NCI-H1105 (cell line): ENCODE measurements at places on chromosomes 2 and 18.

DNA sequence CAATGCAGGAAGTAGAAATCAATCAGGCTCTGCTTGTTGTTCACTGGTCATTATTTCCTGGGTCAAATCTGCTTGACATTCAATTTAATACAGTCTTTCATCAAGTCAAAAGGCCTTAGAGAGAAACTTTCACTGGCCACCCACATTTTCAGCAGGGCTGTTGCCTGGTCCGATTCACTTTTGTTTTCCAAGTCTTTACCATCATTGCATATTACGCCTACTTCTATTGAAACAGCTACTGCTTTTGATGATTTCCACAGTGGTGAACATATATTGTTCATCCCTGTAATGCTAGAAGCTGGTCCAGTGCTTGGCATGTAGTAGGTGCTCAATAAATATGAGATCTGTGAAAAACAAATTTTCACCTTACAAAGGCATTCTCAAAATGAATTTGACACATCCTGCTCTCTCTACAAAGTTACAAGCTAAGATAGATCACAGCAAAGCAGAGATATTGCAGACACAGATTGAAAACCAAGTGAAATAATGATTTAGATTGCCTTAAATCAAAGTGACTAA lies 600.1 kb downstream of the ARHGAP15 start:
- no peak for DNase-seq

DNA sequence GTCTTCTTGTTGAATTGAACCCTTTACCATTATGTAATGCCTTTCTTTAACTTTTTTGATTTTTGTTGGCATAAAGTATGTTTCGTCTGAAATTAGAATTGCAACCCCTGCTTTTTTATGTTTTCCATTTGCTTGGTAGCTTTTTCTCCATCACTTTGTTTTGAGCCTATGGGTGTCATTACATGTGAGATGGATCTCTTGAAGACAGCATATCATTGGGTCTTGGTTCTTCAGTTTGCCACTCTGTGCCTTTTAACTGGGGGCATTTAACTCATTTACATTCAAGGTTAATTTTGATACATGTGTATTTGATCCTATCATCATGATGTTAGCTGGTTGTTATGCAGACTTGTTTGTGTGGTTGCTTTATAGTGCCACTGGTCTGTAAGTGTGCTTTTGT lies 489.4 kb upstream of the TNP1 start:
- no peak for DNase-seq

DNA sequence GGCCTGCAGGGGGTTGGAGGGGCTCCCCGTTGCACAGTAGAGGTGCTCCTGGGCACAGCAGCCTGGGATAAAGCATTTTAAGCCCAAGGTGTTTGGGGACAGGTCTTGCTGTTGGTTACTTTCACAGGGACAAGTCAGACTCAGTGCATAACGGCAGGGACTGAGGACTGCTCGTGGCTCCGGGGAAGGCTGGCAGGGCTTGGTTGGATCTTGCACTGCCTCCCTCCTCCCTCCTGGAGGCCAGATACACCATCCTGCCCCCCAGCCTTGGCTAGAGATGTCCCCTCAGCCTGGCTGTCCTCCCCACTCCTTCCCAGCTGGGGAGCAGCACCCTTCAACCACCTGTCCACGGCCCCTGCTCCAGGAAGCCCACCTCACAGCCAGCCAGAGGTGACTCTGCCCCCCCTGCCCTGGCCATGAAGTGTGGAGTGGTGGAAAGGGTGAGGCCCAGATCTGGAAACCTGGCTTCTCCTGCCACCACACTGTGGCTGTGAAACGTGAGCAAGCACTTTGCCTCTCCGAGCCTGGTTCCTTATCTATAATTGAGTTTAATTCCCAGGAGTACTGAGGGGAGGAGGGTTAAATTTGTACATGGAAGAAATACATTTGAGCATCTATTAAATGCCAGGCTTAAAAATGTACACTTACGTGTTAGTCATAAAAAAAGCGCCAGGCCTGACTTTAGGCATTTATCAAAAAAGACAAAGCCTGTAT lies 67.1 kb upstream of the TAF1B start:
- DNase-seq, result no peak

DNA sequence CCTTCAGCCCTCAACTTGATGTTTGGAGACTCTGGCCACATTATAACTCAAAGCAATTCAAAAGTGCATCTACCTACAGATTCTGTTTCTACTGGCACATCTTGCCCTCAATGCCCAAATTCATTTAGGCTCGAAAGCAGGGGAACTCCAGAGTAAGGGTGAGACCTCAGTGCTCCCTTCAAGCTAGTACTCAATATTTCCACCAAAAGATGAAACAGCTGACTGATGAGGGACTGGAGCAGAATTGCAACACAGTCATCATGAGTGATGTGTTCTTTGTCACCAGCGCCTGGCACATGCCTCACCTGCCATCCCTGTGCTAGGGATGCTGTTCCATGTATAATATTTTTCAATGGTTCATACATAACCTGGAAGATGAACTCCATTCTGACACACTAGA lies 247.3 kb downstream of the DSEL start:
- no peak for DNase-seq

GRCh38 chr2:108073415-108074072 lies 87.2 kb downstream of the SLC5A7 start:
- no peak for DNase-seq

DNA sequence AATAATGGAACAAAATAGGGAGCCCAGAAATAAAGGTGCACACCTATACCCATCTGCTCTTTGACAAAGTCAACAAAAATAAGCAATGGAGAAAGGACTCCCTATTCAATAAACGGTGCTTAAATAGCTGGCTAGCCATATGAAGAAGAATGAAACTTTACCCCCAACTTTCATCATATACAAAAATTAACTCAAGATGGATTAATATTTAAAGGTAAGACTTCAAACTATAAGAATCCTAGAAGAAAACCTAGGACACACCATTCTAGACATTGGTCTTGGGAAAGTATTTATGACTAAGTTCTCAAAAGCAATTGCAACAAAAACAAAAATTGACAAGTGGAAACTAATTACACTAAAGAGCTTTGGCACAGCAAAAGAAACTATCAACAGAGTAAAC lies 139.1 kb downstream of the DNAH7 start:
- no peak for DNase-seq

DNA sequence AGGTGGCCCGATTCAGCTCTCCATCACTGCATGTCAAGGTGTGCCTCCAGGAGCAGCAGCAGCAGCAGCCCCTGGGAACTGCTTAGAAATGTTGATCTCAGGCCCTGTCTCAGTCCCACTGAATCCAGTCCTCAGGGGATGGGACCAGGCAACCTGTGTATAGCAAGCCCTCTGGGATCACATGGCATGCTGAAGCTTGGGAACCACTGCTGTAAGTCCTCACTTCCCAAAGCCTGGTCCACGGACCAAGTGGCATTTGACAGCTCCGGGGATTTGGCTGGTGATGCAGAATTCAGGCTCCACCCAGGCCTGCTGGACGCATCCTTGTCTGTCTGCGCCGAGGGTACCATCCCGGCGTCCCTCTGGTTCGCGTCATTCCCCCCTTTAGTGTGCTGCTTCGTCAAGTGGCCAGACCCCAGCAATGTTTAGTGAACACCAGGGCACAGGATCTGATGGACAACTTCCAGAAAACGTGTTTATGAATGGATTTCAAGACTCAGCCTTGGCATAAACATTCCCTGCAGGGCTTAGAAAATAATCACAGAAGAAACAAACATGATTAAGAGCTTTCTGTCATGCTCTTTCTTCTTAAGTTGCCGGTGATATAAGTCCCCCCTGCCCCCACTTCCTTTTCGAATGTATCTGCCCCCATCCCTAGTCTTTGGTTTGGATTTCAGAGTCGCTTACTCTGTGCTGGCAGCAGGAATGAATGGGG lies 234.0 kb downstream of the GBX2 start:
- no peak for DNase-seq

GRCh38 chr2:102743259-102743658 lies 18.6 kb upstream of the TMEM182 start:
- DNase-seq, result no peak

- DNase-seq, result peak; percentile 13
These were observed 78.9 kb downstream of the ZBTB7C start for GRCh38 chr18:48330016-48330991.

- DNase-seq, result peak; percentile 40
These were observed 9.6 kb downstream of the SERPINB8 start for GRCh38 chr18:63979409-63979920.

DNA sequence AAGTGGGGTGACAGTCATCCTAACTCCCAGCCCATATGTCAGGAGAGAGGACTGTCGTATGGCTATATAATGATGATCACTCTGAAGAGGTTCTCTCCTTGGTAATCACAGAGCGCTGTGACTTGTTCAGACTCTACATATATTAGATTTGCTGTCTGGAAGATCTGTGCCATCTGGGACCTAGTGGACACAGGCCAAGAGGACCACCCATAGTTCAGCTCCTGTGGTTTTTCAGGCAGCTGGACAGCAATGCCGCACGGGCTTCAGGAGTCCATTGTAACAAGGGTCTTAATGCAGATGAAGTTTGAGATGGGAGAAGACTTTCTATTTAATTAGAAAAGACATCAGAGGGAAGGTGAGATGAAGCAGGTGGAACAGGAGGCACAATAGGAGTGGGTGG lies 40.1 kb upstream of the EPHA4 start:
- DNase-seq, result no peak

GRCh38 chr2:148680462-148680861 lies 35.9 kb downstream of the EPC2 start:
- DNase-seq, result no peak

DNA sequence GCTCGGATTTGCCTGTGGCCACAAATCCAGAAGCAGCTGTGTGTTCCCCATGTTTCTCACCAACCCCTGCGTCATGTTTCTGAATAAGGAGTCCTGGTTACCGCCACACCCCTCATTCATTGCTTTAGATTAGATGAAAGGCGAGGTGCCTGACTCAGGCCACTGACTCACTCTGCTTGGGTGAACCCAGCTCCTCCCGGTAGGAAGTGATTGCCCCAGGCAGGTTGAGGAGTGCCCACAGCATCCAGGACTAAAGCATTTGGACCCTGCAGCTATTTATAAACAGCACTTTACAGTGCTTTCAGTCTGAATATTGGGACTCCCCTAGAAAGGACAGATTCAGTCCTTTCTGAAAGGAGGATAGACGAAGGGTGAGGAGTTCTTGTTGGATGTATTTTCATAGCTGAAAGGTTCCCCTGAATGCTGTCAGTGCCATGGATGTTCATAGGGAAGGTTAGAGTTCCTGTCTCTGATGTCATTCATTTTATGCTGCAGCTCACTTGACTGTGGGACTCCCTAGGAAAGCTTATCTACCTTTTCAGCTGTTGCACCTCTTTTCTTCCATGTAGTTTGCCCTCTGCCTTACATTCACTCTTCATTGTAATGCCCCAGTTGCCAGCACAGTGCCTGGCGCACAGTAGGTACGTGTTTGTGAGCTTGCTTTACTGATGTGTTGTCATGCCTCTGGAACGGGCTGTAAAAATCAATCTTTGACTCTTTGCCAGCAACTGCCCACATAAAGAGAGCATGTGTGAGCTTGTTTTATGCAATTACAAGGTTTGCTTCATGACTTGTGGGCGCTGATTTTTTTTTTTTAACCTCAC lies 14.9 kb downstream of the ITGA6 start:
- DNase-seq, result peak; percentile 18

DNA sequence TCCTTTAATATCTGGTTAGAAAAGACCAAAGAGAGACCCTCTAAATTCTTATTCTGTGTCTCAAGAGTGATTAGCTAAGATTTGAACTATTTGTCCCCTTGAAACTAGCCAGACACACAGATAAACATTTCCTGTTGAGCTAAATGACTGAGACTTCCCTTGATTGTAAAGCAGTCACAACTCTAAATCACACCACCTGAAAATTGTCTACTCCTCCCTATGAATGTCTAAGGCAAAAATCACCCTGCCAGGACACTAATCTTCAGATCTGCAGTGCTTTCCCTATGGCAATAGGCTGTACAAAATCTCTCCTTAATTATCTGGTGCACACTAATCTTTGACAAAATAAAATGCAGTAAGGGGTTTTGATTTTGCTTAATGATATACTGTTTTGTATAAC lies 200.5 kb upstream of the GULP1 start:
- no peak for DNase-seq

DNA sequence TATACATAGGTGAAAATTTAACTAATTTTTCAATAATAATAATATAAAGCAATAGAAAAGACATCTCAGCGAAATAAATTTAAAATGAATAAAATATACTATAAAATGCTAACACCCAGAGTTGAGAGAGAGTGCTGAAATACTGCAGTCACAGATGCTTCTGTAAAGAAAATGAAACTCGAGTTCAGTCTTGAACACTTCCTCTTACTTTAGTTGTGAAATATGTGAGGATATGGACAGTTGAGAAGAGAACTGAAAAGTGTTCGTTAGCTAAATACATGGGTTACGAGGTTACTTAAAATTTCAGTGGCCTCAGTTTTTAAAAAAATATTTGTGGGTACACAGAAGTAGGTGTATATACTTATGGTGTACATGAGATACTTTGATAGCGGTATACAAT lies 106.8 kb downstream of the DNAH7 start:
- DNase-seq, result no peak

DNA sequence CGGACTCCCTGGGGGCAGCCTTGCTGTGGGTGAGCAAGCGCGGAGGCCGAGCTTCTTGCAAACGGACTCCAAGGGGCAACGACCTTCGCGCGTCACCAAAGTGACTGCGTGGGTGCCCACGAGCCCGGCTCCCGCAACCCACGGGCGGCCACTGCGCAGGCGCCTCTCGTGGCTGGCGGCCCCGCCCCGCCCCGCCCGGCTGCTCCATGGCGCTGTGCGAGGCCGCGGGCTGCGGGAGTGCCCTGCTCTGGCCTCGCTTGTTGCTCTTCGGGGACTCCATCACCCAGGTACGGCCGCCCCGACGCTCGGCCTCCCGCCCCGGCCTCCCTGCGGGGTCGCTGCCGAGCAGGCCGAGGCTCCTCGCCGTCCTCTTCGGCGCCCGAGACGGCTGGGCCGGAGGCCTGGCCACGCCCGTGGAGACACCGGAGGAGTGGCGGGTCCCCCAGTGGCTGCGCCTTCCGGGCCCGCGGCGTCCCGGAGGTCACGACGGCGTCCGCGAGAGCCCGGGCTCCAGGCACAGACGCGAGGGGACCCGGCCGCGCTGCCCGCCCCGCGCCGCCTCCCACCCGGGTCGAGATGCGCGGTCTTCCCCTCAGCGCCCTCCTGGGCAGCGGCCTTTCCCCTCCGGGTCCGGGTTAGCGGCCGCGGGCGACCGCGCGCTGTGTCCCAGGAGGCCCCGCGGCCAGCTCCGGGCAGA lies at the start of gene IAH1:
IAH1 (plus strand) TSS at position 191 of the 697 bp plus-strand sequence; CDS start at position 207, 16 bp downstream.
- DNase-seq, result peak; percentile 31

DNA sequence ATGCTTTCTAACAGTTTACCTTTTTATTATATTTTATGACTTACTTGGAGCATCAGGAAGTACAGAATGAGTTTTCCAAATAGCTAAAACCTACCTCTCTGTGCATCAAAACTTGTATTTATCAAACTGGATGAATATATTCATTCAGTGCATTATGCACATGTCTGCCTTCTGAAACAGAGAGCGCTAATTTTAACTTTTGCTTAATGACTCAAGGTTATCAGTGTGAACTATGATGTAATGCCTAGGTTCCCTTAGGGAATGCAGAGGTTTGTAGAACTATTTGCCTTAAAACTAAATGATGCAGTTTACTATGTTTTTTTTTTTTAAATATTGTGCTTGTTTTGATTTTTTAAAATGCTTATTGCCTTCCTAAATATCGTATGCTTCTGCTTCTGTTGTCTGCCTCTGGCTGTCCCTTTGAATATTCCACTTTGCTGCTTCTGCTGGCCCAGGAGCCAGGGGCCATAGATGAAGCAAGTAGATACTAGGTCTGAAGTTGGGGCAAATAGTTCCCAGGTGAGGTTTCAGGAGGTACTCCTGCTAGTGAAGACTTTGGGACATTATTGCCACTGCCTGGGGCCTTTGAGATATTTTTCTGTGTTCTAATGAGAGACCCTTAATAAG lies 16.5 kb downstream of the TMEM178A start:
- DNase-seq, result no peak

- no peak for DNase-seq
These were observed 149.4 kb upstream of the SLC1A4 start for GRCh38 chr2:64839844-64840243.
